GM18507 (cell line): ENCODE measurements at places on chromosomes 12 and 14.

DNA sequence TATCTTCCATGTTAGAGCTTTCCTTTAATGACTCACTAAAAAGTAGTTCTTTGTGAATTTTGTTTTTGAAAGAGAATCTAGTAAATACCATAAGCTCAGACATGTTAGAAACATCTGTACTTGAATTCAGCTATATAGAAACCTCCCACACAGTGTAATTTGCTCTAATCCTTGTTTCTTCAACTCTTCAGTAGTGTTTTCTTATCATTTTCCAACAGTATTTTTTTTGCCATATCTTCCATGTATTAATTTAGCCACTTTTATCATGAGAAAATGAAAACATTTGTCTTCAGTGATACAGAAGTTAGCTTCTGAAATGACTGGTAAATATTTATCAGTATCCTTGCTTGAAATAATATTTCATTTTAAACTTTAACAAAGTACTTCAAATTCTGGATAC, 73.6 kb downstream of the ARID2 start:
- DNase-seq = no peak

DNA sequence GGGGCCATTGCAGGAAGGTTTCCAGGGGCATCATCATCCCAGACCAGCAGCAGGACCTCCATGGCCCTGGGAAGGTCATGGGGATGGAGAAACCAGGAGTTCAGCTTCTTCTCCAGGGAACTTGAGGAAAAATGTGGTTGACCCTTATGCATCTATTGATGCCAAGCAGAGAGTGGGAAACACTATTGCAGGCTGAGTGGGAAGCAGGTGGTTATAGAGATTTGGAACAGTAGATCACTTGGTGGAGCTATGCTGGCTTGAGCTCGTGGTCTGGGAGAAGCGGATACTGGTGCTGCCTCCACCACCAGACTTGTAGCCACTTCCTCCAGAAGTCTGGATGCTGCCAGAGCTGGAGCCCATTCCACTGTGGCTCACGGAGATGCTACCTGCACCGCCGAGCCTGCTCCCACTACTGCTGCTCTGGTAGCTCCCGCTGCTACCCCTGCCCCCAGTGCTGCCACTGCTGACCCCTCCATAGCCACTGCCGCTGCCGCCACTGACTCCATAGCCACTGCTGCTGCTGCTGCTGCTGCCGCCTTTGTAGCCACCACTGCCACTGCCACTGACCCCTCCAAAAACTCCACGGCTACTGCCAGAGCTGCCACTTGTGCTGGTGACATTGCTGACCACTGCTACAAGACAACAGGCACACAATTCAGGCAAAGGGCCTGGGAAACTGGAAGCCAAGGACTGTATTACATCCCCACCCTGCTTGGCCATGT, 8.5 kb downstream of the KRT76 start:
- DNase-seq = no peak

- no peak for DNase-seq
Measured at GRCh38 chr14:68586896-68587751, 205.7 kb downstream of the ZFP36L1 start.

DNA sequence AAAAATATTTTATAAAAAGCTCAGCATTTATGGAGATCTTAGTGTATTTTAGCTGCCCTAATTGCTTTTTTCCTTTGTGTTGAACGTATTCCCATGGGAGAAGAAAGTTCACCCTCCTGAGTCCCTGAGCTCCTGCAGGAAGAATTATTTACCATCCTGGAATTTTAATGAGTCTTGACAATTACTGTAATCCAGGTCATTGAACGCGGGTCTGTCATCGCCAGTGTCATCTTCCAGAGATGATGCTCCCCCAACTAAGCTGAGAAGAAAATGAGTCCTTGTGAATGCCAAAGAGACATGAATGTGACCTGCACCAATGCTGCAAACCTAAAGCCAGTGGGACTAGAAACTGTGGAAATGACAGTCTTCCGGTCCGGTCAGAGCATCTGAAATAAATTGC, 129.5 kb downstream of the FBXL14 start:
- no peak for DNase-seq

GRCh38 chr12:30308010-30308717, 387.5 kb downstream of the IPO8 start:
- no peak for DNase-seq

- no peak for DNase-seq
Measured at GRCh38 chr14:25150401-25150800, 100.5 kb upstream of the STXBP6 start.

DNA sequence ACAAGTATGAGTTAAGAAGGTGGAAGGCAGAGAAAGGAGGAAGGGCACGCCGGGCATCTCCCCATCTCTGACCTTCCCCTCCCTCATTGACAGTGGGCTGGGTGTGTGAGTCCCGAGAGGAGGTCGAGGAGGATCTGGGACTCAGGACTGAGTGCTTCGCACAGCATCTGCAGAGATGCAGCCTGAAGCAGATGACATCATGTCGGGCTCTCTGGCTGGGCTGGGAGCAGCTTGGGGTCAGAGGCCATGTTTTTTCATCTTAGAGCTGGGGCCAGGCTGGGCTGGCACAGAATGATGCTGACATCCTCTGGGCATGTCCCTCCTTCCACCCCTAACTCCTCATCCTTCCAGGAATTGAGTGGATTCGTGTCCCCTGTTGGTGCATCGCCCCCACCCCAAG, 43.5 kb downstream of the CMKLR1 start:
- DNase-seq = no peak

- no peak for DNase-seq
Measured at GRCh38 chr12:83092129-83092528, 405.4 kb downstream of the TMTC2 start.

DNA sequence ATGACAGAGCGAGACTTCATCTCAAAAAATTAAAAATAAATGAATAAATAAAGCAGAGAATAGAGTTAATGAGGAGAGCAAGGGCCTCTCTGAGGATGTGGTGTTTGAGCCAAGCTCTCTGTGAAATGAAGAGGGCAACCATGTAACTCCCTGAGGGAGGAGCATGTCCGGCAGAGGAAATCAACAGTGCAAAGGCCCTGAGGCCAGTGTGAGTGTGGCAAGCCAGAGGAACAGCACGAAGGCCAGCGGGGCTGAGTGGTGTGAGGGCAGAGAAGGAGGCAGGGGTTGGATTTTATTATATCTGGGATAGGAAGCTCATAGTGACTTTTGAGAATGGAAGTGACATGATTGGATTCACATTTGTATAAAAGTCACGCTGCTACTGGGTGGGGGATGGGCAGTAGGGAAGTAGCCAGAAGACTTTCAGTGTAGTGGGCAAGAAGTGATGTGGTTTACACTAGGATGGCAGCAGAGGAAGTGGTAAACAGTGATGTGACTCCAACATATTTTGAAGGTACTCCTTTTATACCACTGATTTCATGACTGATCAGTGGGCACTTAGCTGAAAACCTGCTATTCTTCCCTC, 10.3 kb upstream of the LRP1-AS start:
- no peak for DNase-seq

DNA sequence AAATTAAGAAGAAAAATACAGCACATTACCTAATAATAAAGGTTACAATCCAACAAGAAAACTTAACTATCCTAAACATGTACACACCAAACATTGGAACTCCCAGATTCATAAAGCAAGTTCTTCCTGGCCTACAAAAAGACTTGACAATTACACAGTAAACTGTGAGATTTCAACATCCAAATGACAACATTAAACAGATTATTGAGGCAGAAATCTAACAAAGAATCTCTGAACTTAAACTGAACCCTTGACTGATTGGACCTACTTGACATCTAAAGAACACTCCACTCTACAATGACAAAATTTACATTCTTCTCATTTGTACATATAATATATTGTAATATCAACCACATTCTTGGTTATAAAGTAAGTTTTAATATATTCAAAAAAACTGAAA, 1341.3 kb downstream of the LRFN5 start:
- DNase-seq = no peak

- DNase-seq = no peak
Measured at GRCh38 chr12:42631513-42631912, 42.0 kb upstream of the PRICKLE1 start.

DNA sequence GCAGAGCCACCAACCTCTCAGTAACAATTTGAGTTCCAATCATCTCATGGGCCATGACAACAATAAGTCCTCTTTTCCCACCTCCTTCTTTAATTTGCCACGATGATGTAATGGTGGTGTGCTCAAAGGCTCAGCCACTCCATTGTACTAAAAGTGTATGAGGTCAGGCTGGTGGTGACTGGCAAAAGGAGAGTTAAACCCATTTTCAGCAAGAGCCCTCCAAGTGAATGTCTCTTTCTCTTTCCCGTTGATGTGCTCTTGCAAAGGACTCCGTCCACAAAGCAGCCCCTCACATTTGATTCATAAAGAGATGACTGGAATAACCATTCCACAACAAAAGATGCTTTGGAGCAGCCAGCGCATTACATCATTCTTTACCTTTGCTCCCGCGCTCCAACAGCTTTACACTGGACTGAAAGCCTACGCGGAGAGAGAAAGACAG, 41.6 kb downstream of the DUSP16 start:
- DNase-seq = no peak

DNA sequence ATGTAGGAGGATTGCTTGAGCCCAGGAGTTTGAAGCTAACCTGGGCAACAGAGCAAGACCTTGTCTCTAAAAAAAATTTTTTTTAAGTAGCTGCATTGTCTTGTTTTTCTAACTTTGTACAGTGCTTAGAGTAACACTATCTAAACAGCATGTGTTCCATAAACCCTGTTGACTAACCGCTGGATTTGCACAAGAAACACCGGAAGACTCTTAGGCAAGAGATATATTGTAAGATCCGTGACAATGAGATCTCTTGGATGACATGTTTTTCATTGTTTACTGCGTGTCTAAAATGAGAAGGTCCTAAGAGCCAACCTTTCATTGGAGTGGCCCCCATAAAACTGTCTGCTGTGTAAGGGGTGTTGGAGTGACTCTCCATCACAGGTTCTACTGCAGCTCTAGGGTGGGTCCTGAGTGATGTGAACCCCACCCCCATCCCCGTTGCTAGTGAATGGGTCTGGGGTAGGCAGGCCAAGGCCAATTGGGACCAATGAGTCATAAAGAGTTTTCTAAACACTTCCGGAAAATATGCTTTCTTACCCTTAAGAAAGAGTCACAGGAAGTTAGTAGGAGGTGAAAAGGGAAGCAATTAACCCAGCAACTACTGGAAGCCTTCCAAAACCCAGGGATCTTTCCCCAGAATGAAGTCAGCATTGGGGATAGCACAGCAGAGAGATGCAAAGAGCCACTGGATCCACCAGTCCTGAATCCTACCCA, 24.3 kb upstream of the PCNX1 start:
- no peak for DNase-seq

DNA sequence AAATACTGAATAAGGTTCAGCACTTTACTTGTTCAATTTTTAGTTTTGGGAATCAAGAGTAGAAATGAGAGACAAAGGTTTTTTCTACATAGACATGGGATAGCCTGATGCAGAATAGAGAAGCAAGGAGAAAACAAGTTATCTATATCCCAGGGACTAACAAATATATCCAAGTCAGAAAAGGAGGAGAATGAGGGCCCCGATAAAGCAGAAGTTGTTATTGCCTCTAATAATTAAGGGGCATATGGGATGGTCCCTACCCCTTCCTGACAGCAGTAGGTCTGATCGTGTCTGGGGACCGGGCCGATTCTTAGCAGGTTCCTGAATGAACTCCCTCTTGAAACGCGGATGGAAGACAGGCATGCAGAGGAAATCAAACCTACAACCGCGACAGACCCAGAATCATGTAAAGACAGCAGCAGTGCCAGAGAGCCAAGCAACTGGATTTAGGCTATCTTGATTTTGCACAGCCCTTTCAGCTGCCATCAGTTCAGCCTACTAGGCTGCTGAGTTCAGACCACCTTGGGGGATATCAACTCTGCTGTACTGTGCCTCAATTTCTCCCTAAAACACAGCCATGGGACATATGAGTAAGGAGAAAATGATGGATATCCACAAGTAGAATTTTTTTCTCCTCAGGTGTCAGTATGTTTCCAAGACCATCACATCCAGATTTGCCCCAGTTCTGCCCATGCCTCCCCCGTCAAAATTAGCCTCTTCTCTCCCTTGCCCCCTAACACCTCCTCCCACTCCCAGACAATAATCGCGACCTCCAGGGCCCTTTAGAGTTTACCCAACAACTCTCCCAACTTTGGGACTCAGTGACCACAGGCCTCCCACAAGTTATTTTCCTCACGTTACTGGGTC, 706 bp downstream of the PRMT5 start:
- DNase-seq = no peak

- no peak for DNase-seq
Measured at GRCh38 chr14:73758392-73759182, 44.4 kb upstream of the PNMA1 start.

DNA sequence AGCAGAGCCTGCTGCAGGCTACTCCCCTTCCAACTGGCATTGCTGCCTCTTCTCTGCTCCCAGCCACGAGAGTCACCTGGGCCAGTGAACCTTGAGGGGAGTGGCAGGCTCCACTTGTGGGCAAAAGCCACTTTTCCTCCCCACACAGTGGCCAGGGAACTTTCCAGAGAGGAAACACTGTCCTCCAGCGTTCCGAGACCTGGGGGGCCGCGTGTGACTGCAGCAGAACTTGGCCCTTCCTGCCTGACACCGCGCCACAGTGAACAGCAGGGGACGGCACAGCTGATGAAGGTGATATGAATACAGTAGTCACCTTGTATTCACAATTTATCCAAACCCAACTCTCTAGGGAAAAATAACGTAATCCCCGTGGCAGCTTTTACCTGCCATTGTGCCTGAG, 114.9 kb downstream of the PIWIL1 start:
- no peak for DNase-seq

DNA sequence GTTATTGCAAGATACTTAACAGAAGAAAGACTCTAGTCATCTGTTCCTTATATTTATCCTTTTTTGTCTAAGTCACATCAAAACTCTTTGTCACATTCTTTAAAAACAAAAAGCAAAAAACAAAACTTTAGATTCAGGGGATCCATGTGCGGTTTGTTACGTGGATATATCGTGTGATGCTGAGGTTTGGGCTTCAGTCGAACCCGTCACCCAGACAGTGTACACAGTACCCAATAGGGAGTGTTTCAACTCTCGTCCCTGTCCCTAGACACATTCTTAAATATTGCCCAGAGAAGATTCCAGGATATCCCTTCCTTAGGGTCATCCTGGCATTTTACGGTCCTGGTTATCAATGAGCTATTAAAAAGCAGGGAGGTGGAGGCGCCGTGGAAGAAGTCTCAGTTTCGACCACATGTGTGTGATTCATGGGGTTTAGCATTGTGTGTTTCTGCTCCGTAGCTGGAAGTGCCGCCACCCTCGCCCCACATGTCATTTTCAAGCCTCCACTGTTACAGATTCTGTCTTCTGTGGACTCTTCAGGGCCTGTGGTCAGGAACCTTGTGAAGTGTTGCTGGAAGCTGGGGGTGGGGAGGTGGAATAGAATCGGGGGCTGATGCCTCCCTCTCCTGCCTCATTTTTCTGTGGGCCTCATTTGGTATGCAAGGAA, 19.9 kb downstream of the CCND2 start:
- DNase-seq = no peak

DNA sequence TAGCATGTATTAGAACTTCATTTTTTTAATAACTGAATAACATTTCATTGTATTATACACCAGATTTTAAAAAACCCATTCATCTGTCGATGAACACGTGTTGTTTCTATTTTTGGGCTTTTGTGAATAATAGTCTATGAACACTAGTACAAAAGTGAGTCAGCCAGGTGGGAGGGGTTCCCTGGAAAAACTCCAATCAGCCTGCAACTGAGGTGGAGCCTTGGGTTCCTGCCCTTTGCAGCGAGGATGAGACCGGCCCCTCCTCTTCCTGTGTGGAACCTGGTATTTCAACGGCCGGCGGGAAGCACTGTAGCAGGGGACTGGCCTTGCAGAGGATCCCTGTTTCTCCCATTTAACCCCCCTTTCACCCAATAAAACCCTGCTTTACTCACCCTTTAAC, 56.1 kb downstream of the LMNTD1 start:
- no peak for DNase-seq
